Stimulated activated CD4-positive, alpha-beta T cell treated with anti-CD3 and anti-CD28 coated beads, Interleukin-4, amount 100 ng/mL, for 24 hours (primary cell): ENCODE measurements at places on chromosomes 2 and 18.

DNA sequence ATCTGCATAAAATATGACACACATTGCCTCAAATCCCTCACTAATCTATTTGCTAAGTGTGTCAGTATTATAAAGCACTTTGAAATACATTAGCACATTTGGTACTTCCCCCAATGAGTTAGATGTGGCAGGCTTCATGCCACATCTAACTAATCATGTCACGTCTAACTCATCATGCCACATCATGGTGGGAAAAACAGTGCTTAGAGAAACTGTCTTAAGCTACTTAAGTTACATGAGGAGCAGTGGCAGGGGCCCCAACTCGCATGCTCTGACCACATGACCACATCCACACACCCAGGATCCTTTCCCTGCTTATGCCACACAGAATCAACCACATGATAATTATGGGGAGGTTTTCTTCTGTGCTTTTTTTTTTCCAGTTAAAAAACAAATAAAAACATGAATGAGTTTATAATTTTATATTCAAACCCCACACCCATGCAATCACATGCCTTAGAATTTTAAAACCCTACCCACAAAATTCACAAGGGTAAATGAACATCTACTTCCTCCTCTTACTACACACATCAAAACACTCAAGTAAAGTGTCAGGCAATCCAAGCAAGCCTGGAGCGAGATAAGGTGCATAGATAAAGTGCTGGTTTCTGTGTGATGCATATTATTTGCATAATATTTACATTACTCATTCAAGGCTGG is 1.6 kb downstream of the ABCA12 start:
- DNase-seq = no peak

- no peak for DNase-seq
These were observed 180.8 kb downstream of the KLHL29 start for GRCh38 chr2:23565814-23566213.

- no peak for DNase-seq
These were observed 1.9 kb downstream of the PER2 start for GRCh38 chr2:238286551-238286950.

DNA sequence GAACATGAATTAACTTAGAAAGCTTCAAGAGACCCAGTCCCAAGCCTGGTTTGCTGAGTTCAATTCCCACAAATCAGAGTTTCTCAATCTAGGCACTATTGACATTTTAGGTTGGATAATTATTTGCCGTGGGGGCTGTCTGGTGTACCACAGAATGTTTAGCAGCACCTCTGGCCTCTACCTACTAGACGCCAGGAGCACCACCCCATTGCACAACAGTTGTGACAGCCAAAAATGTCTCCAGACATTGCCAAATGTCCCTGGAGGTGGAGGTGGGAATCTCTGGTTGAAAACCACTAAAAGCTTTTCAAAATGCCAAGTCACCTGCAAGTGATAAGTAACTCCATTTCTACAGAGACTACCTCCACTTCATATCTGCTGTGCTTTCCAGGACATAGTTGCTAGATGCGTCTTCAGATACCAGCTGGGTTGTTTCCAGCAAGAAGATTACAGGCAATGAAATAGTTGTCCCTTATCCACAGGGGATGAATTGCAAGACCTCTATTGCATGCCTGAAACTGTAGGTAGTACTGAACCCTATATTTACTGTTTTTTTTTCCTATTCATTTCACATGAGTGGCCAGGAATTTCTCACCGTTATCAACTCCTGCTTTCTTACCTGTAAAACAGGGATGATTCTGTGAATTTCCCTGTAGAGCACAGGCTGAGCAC is 554.3 kb downstream of the ZEB2 start:
- DNase-seq = no peak

DNA sequence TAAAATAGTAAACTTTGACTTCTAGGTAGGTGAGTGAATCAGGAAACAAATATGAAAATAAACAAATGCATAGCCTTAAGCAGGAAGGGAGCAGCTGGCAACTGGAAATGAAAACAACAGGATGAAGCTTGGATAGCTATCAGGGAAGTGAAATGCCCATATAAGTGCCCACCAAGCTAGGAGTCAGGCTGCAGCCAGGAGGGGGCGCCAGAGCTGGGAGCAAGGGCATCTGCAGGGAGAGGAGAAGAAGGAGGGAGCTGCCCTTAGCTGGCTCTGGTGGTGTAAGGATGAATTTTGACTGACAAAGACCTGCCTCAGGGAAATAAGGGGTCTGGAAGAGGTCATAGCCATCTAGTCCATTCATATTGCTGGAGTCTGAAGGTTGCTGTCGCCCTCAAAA is 298.3 kb downstream of the TDRD15 start:
- DNase-seq = no peak

- DNase-seq = no peak
These were observed 117.4 kb upstream of the ACKR3 start for GRCh38 chr2:236452238-236452637.

- DNase-seq = no peak
These were observed 21.2 kb upstream of the NCKAP5 start for GRCh38 chr2:133589456-133589855.

GRCh38 chr2:101696272-101697123 is 1.0 kb upstream of the MAP4K4 start:
- DNase-seq = no peak

- no peak for DNase-seq
These were observed 117.6 kb downstream of the DYSF start for GRCh38 chr2:71570951-71571460.

DNA sequence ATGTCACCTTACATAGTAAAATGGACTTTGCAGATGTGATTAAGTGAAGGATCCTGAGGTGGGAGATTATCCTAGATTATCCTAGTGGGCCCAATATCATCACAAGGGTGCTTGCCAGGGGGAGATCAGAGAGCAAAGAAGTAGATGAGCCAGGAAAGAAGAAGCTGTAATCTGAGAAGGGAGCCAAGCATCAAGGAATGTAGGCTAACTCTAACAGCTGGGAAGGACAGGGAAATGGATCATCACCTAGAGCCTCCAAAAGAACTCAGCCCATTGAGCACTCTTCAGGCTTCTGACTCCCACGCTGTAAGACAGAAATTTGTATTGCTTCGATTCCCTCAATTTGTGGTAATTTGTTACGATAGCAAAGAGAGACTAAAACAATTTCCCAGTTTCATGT is 309.9 kb downstream of the LRP1B start:
- DNase-seq = no peak

GRCh38 chr2:8115456-8115855 is 566.4 kb upstream of the ID2 start:
- DNase-seq = no peak

DNA sequence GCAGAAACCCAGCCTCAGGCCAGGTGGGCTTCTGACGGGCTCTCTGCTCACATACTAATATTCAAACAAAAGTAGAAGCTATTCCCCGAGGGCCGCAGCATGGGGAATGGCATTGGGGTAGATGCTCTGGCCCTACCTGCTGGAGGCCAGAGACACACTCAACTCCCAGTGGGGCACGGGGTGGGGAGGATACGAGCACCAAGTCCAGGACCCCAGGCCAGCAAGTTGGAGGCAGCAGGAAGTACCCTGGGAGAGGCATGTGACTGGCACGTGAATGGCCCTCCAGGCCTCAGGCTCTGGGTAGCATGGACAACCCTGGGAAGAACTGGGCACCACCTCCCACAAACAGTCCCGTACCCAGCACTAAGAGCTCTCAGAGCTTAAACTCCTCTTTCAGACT is 3.8 kb downstream of the DNMT3A start:
- DNase-seq = no peak

DNA sequence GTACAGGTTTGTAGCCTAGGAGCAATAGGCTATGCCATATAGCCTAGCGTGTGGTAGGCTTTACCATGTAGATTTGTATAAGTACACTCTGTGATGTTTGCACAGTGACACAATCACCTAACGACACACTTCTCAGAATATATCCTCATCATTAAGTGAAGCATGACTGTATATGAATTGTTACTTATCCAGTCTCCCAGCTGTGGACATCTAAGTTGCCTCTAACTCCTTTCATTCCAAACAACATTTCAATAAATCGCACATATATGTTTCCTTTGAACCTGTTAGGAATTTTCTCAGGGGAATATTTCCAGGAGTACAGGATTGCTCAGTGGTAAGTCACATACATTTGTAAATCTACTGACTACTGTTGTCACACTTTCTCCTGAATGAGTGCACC is 90.0 kb downstream of the ARHGAP15 start:
- no peak for DNase-seq

DNA sequence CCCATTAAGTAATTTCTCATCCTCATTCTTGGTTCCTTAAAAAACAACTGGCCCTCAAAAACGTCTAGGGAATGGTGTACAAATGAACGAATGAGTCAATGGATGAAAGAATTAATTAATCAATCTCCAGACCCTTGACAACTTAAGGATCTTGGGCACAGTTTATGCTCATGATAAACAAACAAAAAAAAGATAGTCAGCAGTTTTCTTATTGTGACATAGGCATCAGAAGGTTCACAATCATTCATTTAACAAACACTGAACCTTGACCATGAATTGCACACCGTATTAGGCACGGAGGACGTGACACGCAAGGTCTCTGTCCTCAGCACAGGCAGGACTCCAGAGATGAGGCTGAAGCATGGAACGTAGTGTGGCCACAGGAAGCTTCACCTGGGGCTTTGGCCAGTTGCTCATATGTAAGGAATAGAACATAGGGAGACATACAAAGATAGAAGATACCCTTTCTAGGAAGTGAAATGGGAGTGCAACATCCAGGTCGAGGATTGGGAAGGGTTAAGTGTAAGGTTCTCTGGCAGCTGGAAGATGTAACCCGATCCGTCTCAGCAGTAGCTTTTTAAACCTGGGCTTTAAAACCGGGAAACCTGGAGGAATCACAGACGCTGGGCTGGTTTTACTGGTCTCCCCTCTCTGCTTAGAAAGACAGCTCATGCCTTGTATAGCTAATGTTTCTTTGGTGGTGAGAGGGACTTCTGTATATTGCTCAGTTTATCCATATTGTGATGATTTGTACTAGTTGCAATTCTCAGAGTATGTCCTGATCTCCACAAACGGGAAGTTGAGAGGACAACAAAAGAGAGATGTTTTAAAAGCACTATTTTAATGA is 8.9 kb upstream of the LTBP1 start:
- DNase-seq = no peak

DNA sequence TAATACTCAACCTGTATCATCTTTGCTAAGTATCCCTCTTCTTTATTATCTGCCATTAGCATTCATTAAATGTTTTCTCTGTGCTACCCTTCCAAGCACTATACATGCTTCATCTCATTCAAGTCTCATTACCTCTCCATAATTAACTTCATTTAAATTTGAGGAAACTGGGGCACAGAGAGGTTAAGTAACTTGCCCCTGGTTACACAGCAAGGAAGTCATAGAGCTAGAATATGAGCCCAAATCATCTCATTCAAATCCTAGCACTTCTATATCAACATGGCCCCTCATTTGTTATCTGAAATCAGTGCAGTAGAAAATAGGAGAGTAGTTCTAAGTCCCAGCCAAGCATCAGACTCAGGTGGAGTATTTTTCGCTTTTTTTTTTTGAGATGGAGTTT is 4.4 kb downstream of the MRPL35 start:
- no peak for DNase-seq

- no peak for DNase-seq
These were observed 162.4 kb downstream of the DLGAP1 start for GRCh38 chr18:4292696-4293095.

DNA sequence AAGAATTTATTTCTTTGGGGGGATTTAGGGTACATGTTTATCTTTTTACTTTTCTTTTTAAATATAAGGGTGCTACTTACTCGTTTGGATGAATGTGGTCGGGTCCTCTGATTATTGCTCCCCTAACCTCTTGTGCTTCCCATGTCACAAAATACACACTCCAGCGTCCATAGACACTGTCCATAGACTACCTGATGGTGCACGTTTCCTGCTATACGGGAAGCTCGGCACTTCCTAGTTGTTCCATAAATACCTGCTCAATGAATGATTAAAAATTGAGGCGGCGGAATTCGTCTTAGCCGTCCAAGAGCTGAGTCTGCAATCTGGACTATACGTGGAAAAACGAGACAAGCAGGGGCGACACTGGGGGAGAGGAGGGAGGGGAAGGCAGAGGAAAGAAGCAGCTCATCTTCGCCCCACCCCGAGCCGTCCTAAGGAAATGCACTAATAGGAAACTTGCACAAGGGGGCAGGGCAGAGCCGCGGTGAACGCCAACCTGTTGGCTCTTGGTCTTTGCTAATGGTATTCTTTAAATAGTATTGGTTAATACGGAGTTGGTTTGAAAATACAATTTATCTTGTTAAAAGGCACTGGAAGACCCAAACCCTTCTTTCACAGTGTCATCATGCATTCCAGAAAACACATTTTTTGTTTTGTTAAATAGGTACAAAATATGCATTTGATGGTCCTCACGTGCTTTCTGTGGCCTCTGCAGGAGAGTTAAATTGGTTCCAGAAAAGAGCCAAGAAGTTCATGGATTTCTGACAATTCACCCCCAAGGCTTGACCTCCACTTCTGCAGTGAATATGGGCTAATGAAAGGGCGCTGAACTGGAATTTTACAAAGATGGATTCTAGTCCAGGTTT is 73.0 kb upstream of the KCTD1 start:
- DNase-seq = no peak

DNA sequence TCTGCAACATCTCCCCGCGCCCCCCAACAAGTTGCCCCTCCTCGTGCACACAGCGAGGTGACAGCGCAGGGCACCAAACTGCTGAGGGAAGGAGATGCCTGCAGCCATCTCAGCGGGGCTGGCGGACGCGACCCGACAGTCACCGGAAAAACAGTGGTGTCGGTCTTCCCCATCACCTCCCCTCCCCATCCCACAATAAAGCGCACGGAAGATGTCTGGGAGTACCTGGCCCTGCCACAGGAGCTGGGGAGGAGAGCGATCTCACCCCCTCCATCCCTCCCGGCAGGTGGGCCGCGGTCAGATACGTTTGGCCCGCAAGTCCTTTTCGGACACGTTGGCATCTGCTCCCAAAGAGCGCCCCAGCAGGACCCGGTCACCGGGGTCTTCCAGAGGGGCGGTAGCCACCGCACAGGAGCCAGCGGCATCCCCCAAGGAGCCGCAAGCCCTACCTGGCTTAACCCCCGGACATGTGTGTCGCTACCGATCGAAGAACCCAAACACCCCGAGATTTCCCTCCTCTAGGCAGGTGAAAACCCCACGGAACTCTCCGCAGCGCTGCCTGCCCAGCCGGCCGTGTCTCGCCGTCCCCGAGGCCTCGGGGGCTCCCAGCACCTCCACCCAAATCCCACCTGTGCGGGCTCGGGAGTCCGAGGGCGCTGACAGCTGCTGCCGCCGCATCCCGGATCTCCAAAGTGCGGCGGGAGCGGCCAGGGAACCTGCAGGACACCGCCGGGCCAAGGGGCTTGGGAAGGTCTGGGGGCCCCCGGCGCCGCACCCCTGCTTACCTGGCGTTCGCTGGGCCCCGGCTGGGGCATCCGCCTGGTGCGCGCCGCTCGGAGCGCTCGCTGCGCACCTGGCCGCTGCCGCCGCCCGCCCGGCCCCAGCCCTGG is 657 bp downstream of the ATP8B1 start:
- DNase-seq = no peak
